Amygdala (tissue), 56 donors: ENCODE measurements at places on chromosomes 2 and 18.

DNA sequence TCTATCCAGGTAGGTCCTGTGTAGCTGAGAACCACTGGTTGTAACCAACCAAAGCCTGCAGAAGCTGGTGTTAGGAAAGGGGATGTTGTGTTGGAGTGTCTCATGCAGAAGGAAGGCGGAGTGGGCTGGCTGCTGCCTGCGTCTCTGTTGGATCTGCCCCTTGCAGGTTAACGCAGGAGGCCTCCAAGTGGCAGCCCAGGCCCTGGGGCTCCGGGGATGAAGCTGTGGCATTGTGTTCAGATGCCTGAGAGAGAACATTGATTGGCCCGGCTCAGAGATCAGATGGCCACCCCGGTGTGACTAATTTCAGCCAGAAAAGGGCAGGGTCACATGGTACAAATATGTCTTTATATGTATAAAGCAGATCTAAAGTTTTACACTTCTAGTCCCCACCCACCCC lies 216.0 kb downstream of the GLI2 start:
- DNase-seq, result no peak

DNA sequence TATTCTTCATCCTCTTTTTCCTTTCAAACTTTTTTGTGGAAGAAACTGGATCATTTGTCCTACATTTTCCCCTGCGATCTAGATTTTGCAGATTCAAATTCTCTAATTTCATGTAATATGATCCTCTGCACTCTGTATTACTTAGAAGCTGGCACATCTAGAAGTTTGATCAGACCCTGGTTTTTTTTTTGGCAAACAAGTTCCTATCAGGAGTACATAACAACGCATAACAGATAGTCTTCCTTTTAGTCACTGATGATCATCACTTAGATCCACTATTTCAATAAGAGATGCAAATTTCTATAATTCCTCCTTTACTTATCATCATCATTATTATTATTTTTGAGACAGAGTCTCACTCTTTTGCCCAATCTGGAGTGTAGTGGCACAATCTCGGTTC lies 117.1 kb downstream of the CDH2 start:
- no peak for DNase-seq

GRCh38 chr2:239199041-239199768 lies 201.6 kb downstream of the HDAC4 start:
- DNase-seq, result peak; percentile 39

DNA sequence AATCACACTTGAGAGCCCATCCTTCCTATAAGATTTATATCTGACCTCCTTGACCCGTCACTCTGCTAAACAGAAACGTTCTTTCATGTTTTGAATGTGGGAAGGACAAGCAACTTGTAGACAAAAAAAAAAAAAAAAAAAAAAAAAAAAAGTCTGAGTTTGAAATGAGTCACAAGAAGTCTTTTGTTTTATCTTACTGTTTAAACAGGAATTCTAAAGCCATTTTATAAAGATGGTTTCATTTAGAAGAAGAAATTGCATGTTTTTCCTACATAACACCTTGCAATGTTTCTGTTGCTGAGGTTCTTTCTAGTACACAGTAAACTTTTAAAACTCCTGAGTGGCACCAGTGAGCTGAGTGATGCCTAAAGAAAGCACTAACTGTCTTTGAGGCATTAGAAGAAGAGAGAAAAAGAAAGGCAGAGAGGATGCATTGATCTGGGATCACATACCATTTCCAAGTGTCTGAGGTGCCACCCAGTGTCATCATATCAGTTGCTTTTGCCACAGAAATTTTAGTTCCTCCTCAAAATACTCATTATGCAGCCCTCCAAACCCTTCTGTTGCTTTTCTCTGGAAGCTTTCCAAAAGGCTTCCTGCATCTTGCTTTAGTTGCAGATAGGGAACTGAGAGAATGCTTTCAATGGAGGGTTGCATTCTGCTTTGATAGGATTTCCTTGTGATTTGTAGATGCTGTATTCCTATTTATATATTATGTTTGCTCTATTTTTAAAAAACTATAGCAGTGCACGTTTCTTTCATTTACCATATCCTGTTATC lies 69.1 kb downstream of the ACVR2A start:
- DNase-seq, result no peak

- DNase-seq, result no peak
Observed at GRCh38 chr18:24935896-24936295, 416.1 kb downstream of the ZNF521 start.

DNA sequence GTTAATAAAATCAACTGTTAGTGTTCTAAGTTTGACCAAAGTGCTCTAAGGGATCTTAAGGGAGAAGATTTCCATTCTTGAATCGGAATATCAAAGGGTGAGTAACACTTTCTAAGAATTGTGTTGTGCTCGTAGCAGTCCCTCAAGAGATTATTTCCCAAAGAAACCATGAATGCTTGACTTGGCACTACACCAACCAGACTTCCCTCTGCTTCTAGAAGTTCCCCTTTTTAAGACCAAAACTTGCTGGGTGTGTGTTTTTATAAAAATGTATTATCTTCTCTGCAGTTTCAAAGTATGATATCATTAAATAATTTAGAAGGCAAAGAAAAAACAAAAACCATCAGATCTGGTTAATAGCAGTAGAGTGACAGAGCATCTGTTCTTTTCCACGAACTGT lies 522.0 kb upstream of the FAM98A start:
- DNase-seq, result no peak

GRCh38 chr18:8799596-8800441 lies 94.5 kb downstream of the MTCL1 start:
- no peak for DNase-seq

GRCh38 chr18:48989304-48990303 lies 38.8 kb upstream of the SMAD7 start:
- DNase-seq, result no peak

DNA sequence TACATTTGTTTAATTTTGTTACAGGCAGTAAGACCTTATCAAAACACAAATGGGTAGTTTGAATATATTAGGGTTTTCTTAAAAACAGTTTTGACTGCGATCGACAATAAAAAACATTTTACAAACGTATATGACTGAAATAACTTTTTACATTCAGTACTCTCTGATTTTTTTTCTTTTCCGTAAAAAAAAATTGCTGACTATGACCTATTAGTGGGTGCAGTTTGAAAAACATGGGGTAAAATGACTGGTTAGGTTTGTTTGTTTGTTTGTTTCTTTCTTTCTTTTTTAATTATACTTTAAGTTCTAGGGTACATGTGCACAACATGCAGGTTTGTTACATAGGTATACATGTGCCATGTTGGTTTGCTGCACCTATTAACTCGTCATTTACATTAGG lies 36.9 kb downstream of the EPC2 start:
- DNase-seq, result no peak

GRCh38 chr18:13369756-13370510 lies 151.4 kb downstream of the LDLRAD4 start:
- no peak for DNase-seq

DNA sequence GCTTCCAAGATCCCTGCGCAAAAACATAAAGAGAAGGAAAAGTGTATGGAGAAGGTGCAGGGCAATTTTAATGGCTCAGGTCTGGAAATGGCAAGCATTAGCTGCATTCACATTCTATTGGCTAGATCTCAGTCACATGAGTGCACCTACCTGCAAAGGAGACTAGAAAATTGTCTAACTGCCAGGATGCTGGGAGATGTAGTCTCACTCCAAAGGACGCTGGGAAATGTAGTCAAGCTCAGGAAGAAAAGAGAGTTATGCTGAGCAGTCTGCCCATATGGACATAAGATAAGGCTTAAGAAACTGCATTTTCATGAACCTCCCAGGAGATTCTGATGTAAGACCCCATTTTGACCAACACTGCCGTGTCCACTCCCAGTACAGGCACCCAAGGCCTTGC lies 9.5 kb upstream of the KLHL29 start:
- no peak for DNase-seq

DNA sequence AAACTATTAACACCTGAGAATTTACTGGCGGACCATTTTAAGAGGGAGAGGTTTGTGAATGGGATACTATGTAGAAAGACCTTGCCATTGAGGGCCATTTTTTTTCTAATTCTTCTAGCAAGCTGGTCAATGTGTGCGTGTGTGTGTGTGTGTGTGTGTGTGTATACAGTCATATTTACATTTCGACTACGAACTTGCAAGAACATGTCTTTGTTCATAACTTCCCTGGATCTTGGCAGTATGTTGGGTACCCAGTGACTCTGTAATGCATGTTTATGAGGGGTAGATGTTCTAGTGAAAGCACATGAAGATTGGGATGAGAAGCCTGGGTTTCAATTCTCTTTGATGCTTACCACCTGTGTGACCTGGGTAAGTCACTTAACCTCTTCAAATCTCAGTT lies 133.6 kb downstream of the UBE2E3 start:
- no peak for DNase-seq

DNA sequence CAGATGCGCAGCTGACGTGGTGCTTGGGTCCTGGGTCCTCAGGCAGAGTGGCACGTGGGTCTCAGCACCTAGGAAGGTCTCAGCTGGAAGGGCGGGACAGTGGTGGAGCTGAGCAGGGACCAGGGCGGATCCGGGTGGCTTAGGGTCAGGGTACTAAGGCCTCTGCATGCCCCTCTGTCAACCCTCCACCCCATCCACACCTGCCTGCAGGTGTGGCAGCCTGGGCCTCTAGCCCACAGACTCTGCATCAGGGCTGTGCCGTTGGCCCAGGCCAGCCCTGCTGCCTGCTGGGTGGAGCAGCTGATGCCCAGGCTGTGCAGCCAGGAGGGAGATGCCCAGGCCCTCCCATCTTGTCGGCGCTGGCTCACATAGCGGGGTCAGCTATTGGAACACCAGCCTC lies 24.6 kb upstream of the OTOS start:
- DNase-seq, result no peak

- no peak for DNase-seq
Observed at GRCh38 chr2:105576440-105577241, 168.1 kb upstream of the NCK2 start.

- DNase-seq, result no peak
Observed at GRCh38 chr2:28809927-28810326, 707 bp upstream of the SPDYA start.

- DNase-seq, result no peak
Observed at GRCh38 chr2:25324251-25324650, 17.5 kb downstream of the DNMT3A start.

DNA sequence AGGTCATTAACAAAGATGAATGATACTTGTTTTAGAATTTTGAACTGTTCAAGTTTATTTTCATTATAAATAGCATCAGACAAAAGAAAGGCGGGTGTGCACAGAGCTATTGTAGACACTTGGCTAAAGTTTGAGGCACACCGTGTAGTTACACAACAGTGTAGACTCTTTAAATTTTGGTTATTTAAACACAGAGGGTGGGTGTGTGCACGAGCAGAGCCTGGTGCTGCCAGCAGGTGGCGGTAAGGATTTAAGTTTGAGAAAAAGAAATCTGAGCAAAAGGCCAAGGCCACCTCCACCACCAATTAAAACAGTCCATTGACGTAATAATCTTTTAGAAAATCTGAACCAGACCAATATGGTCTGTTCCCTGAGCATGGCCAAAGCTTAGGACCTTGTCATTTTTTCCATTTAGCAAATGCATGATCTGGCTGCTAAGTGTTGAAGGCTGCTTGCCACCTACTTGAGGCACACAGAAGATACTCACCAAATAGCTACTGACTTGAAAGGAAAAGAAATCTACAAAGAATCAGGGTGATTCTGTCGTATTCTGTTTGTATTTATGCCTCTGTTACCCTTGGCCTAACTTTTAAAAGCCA lies 14.3 kb downstream of the COPS7B start:
- DNase-seq, result no peak

DNA sequence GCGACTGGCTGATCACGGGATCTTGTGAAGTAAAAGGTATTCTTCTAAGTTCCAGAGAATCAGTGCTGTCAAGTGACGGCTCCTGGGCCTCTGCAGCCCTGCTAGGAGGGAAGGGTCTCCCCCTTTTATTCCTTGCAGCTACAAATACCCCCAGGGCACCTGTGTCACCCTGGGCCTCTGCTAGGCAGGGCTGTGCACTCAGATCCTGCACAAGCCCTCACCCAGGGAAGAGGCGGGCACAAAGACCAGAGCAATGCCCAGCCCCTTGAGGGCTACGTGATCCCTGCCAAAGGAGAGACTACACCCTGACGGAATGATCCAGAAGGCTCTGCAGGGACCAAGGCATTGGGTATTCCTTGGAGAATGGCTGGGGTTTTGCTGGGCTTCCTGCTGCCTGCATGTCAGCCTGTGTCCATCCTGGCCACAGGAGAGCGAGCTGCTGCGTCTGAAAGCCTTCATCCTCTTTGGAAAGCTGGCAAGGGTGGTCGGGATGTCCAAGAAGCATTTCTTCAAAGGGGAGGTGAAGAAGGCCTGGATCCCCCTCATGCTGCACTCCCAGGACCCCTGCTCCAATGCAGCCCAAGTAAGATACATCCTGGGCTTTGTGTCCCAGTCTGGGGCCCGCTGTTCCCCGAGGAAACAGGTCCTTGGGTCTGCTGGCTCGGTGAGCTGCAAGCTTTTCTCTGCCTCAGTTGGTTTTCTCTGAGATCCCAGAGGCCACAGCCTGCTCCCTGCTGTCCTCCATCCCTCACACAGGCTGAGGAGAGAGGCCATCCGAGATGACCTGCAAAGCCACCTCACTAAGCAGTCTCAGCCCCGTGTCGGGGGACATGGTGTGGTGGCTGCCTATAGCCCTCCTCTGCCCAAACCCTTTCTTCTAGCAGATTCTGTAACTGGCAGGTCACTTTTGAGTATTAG lies 24.9 kb downstream of the HJURP start:
- DNase-seq, result no peak

DNA sequence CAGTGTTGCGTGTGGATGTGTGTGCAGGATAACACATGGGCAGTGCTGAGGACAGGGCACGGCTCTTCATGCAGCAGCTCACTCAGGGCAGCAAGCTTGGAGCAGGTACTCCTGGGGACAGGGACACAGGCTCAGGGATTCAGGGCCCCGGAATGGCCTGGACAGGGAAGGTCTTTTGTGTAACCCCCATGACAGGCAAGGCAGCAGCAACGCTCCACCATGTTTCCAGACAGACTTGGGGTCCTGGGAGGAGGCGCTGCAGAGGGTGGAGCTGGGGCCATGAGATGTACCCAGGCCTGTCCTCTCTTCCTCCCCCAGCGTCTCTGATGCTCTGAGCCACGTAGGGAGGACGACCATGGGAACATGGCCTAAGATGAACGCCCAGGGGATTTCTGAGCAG lies 58.3 kb downstream of the ADNP2 start:
- no peak for DNase-seq

DNA sequence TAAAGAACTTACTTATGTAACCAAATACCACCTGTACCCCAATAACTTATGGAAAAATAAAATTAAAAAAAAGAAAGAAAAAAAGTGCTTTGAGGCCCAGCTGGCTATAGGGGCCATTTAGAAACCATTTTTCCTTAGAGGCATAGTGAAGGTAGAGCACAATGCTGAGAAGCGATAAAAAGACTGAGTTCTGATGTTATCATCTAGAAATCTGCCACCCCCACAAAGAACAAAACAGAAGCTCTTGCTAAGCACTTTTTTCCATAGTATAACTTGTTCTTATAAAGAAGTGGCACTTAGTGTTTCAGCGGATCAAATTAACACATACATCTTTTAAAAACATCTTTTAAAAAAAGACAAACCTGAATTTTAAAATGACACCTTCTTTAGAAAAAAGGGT lies 51.4 kb downstream of the ICOS start:
- DNase-seq, result no peak
